ENCODE measurements at places on chromosomes 7 and 10.
A peak's percentile ranks its signal among the peaks of the same experiment; 100 is the strongest.

DNA sequence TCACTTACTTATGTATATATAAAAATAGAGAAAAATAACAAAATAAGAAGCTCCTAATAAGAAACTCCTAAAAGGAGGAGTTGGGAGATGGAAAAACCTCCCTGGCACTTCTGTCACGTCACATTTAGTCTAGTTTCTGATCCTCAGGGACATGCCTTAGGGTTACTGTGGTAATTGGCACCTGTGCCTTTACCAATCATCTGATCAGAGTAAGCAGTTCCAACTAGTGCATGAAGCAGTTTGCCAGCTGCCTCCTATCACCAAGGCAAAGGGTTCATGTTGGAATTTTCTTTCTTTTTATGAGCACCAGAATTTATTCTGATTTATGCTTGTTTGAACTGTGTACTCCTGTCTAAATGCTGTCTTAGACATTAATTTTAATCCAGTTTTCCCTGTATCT lies 49.9 kb downstream of the ARL4A start:
- no peak for DNase-seq

GRCh38 chr7:151551820-151552219 lies 32.1 kb upstream of the RHEB start:
- no peak for DNase-seq

GRCh38 chr7:35036361-35037171 lies 719 bp downstream of the DPY19L1 start:
- DNase-seq, result peak; percentile 13

- DNase-seq, result no peak
These were observed 156.5 kb downstream of the SLIT1 start for GRCh38 chr10:97029271-97029670.

DNA sequence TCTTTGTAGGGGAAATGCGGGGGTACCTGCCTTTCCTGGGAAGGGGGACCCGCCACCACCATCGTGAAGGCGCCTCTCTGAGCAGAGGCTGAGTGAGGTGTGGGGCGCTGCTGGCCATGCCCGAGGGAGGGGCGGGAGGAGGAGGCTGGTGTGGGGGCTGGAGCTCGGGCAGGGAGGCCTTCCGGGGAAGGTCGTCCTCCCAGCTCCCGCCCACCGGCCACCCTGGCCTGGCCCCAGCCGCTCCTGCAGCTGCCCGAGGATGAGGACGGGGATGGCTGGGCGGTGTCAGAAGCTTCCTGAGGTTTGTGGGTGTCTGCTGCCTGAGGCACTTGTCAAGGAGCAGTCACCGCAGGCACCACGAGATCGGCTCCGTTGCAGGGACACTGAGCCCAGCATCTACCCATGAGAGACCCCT lies 11.4 kb downstream of the PWWP2B start:
- no peak for DNase-seq

- no peak for DNase-seq
These were observed 388.1 kb downstream of the PLXNA4 start for GRCh38 chr7:132187869-132188789.

GRCh38 chr10:127649642-127650041 lies 87.3 kb upstream of the FOXI2 start:
- DNase-seq, result no peak

GRCh38 chr7:88226886-88227516 lies 7.2 kb upstream of the SRI start:
- DNase-seq, result no peak

- no peak for DNase-seq
These were observed 150.1 kb downstream of the PLPP4 start for GRCh38 chr10:120607016-120607709.

All from GM12892 (cell line).